Erythroblast (primary cell): ENCODE measurements at places on chromosomes 5 and 9.

GRCh38 chr9:115498303-115498702 lies 380.3 kb upstream of the TNC start:
- DNase-seq: no peak

- DNase-seq: no peak
Observed at GRCh38 chr5:148482196-148482595, 98.4 kb downstream of the FBXO38 start.

DNA sequence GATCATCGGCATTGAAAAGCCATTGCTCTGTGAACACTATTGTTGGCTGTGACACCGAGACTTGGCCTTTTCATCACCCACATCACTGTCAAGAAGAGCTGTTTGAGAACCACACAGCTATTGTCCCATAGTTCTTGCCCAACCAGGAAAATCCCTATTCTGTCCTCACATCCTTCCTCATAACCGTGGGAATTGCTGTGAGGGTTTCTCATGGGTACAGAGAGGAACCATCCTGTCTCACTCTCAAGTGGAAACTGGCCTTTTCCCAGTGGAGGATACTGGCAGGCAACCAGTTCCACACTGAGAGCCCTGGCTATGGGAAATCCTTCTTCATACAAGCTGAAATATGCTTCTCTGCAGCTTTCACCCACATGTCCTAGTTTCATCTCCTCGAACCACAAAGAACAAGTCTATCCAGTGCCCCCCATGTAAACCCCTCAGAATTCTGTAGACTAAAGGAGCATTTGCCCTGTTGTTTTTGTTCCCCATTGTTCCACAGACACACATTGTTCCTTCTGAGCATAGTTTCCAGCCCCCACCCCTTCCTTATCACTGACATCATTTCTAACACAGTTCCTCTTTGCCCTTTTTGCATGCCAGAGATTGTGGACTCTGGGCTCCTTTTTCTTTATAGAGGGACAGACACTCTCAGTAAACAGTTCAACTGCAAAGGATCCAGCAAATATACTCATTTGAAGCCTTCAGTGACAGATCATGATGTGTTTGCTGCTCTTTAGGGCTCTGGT lies 57.8 kb upstream of the C5orf46 start:
- DNase-seq: no peak

- DNase-seq: no peak
Observed at GRCh38 chr5:53490747-53491146, 10.3 kb downstream of the FST start.

GRCh38 chr9:128987805-128988204 lies 40.3 kb downstream of the NUP188 start:
- DNase-seq: no peak

DNA sequence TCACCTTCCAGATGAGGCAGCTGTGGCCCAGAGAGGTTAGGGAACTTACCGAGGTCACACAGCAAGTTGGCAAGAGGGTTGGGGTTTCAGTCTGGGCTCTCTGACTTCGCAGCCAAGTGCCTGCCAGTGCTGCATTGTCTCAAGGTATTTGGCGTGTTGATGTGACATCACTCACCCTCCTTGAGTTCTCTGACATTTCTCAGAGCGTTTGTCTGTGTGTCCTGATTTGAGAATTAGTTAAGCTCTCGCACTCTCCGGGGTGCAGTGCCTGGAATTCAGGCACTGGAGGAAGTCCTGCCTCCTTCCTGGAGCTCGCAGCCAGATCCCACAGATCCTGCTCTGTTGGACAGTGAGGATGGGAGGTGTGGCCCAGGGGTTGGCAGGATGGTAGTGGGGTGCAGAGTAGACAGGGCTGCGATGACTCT lies 25.7 kb downstream of the WWC1 start:
- DNase-seq: no peak
